Smooth muscle cell of the umbilical artery (primary cell): ENCODE measurements at places on chromosomes 16 and 17. TPM values are rescaled to one million over a fixed set of nuclear protein-coding genes. Genes with fewer than 3 reads are reported as not detected.

The CHST5 gene
- 0.23 TPM in 1 of 2 replicates, not detected in the other for total RNA-seq

The MPV17L gene
- total RNA-seq, result 0.23 and 0.89 TPM in 2 replicates

The SPATA22 gene
- total RNA-seq, result not detected in 2 replicates

The CCL3 gene
- total RNA-seq, result not detected in 2 replicates

The AIPL1 gene
- total RNA-seq, result not detected in 2 replicates

The LCAT gene
- total RNA-seq, result 6.5 and 10.4 TPM in 2 replicates

The TEKT5 gene
- not detected in 2 replicates for total RNA-seq

The PMP22 gene
- total RNA-seq, result 10.7 and 19.6 TPM in 2 replicates

The C17orf67 gene
- 0.59 and 0.78 TPM in 2 replicates for total RNA-seq

The CDK5R1 gene
- 0.89 and 1.5 TPM in 2 replicates for total RNA-seq

The RRAD gene
- 21.1 and 37.4 TPM in 2 replicates for total RNA-seq

The SOX8 gene
- total RNA-seq, result under 0.01 and 0.14 TPM in 2 replicates

The RUSF1 gene
- total RNA-seq, result 69.5 and 111 TPM in 2 replicates

The GGT6 gene
- not detected in 2 replicates for total RNA-seq

The ZG16 gene
- not detected in 2 replicates for total RNA-seq

The LDAF1 gene
- 54.5 and 58.5 TPM in 2 replicates for total RNA-seq

The BCO1 gene
- total RNA-seq, result not detected in 2 replicates

The QRICH2 gene
- total RNA-seq, result 4.8 and 5.1 TPM in 2 replicates

The SBK1 gene
- total RNA-seq, result 0.05 TPM in 1 of 2 replicates, not detected in the other

The TBC1D26 gene
- total RNA-seq, result under 0.01 and 0.18 TPM in 2 replicates

The KIF18B gene
- 0.30 and 3.2 TPM in 2 replicates for total RNA-seq

The KRTAP2-3 gene
- 0.65 TPM in 1 of 2 replicates, not detected in the other for total RNA-seq

The TEDC2 gene
- 3.0 and 5.4 TPM in 2 replicates for total RNA-seq

The SLC13A2 gene
- total RNA-seq, result not detected in 2 replicates

The RSL1D1 gene
- total RNA-seq, result 66.8 and 156 TPM in 2 replicates

The KPNA2 gene
- 36.5 and 87.9 TPM in 2 replicates for total RNA-seq

The CES5A gene
- not detected in 2 replicates for total RNA-seq

The DYNLRB2 gene
- not detected in 2 replicates for total RNA-seq
